ENCODE measurements at places on chromosomes 1 and 21. TPM values are rescaled to one million over a fixed set of nuclear protein-coding genes. Genes with fewer than 3 reads are reported as not detected.

- no peak for DNase-seq
Observed at GRCh38 chr1:9782897-9783296, 40.9 kb downstream of the CLSTN1 start.

DNA sequence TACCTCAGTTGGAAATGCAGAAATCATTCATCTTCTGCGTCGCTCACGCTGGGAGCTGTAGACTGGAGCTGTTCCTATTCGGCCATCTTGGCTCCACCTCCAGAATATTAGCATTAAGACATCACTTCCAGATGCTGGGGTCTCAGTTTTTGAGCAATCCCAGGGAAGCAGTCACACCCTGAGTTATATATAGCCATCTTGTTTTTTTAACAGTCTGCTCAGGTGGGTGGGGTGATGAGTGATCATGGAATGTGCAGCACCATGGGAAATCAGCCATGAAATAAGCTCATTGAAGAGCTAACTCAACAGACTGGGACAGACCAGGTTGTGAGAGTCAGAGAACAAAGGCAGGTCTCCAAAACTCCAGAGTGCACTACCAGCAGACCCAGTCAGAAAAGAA lies 27.0 kb upstream of the HMGB4 start:
- no peak for DNase-seq

GRCh38 chr21:27024301-27024700 lies 57.4 kb upstream of the ADAMTS5 start:
- DNase-seq = no peak

GRCh38 chr1:227914801-227915563 lies 32.8 kb downstream of the WNT9A start:
- DNase-seq = no peak

DNA sequence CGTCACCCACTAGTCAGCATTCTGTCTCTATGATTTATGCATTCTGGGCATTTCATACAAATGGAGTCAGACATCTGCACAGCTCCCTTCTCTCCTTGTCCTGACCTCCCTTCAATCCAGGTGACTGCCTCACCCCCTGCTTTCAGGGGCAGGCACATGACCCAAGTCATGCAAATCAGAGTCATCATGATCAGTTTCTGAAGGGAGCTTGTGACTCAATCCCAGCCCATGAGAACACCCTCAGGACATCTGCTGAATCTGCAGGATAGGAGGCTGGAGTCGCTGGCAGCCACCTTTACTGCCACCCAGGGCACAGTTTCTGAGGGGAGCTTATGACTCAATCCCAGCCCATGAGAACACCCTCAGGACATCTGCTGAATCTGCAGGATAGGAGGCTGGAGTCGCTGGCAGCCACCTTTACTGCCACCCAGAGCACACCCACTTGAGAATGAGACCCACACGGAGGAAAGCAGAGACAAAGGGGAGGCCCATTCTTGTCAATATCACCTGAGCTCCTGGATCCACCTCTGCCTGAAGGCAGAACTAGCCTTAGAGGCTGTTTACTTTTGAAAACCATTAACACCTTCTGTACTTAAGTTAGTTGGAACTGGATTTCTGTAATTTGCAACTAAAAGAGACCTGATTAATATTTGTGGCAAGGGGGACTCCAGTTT lies 62.3 kb upstream of the SLC25A33 start:
- DNase-seq = no peak

- DNase-seq = no peak
Observed at GRCh38 chr1:8239306-8240023, 78.4 kb upstream of the SLC45A1 start.

DNA sequence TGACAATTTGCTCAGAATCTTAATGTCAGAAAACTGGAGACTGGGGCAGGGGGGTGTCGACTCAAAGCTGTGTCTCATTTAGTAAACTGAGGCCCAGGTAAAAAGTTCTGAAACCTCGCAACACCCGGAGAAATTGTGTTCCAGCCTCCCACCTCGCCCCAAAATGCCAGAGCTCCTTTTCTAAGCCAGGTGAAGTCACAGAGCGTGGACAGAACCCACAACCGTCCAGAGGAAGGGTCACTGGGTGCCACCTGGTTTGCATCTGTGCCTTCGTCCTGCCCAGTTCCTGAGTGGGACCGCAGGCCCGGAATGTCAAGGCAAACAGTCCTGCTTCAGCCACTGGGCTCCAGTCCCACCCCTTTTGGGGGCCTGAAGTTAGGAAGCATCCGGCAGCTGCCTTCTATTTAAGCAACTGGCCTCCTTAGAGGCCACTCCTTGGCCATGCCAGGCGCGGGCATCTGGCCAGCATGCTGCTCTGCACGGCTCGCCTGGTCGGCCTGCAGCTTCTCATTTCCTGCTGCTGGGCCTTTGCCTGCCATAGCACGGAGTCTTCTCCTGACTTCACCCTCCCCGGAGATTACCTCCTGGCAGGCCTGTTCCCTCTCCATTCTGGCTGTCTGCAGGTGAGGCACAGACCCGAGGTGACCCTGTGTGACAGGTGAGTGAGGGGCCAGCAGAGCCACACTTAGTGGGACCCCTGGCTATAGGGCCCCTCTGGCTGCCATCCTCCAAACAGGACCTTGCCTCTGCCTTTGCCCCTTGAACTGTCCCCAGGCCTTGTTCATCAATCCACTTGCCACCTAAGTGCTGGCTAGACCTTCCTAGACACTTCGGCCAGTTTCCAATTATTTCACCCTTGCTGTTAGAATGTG lies at the start of gene TAS1R1:
TAS1R1 (plus strand) TSS at position 401 of the 872 bp plus-strand sequence; CDS start at position 468, 67 bp downstream.
- DNase-seq = no peak

GRCh38 chr1:8122477-8123407 lies 96.6 kb upstream of the ERRFI1 start:
- no peak for DNase-seq

DNA sequence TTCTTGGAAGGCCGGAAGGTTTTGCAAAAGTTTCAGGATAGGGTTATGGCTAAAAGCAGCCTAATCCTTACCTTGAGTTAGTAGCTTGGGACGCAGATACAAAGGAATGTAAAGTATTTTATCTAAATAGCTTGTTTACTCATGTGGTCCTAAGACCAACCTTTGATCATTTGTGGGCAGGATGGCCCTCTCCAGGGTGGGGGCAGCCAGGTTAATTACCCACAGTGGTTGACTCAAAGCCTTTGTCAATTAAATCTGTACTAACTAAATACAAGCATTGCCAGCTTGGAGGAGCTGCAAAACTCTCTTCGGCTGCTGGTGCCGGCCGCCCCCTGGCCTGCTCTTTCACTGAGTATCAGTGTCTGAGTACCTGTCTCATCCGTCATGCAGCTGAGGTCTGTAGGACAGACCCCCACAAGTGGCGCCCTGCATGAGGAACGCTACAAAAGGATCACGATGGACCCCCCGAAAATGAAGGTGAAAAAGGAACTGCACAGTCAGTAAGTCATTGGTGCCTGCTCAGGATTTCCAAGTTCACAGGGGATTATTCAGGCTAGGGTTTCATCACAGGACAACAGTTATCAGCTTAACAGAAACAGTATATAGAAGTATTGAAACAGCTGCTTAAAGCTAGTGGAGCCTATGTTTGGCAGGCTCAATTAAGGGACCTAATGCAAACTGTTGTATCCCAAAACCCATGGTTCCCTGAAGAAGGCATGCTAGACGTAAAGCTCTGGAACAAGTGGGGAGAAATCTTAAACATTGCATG lies 212.5 kb upstream of the MAP1LC3C start:
- no peak for DNase-seq

GRCh38 chr1:41560496-41560895 lies 76.0 kb upstream of the EDN2 start:
- no peak for DNase-seq

GRCh38 chr21:36708286-36709029 lies 9.5 kb downstream of the SIM2 start:
- DNase-seq = no peak

GRCh38 chr1:169809370-169810095 lies 14.8 kb upstream of the METTL18 start:
- DNase-seq = no peak

- no peak for DNase-seq
Observed at GRCh38 chr1:60893136-60893930, 189.0 kb upstream of the NFIA start.

DNA sequence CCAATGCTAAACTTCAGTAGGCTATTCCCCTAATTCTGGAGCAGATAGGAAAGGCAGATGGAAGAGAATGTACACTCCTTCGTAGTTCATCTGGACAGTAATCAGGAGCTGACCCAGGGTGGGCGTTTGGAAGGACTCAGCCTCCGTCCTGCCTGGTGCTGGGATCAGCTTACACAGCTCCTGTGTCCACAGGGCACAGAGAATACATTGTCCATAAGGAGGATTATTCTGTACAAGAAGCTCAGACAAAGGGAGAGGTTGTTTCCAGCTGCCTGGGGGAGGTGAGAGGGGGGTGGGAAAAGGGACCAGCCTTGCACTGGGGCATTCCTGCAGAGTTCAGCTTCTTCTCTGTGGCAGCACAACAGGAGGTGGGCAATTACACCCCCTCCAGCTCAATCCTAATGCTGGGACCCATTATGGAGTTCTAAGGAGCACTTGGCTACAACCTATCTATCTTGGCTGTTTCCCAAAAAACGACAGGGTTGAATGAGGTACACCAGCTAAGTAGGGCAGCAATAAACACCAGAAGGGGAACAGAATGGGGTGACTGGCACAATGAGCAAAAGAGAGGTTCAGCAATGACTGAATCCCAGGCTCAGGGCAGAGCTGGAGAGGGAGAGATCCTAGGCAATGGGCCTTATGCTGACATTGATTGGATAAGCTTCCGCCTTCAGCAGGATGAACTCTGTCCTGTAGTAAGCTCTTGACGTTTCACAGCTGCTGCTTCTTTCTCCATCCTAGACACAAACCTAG lies 7.4 kb downstream of the MED8 start:
- no peak for DNase-seq

DNA sequence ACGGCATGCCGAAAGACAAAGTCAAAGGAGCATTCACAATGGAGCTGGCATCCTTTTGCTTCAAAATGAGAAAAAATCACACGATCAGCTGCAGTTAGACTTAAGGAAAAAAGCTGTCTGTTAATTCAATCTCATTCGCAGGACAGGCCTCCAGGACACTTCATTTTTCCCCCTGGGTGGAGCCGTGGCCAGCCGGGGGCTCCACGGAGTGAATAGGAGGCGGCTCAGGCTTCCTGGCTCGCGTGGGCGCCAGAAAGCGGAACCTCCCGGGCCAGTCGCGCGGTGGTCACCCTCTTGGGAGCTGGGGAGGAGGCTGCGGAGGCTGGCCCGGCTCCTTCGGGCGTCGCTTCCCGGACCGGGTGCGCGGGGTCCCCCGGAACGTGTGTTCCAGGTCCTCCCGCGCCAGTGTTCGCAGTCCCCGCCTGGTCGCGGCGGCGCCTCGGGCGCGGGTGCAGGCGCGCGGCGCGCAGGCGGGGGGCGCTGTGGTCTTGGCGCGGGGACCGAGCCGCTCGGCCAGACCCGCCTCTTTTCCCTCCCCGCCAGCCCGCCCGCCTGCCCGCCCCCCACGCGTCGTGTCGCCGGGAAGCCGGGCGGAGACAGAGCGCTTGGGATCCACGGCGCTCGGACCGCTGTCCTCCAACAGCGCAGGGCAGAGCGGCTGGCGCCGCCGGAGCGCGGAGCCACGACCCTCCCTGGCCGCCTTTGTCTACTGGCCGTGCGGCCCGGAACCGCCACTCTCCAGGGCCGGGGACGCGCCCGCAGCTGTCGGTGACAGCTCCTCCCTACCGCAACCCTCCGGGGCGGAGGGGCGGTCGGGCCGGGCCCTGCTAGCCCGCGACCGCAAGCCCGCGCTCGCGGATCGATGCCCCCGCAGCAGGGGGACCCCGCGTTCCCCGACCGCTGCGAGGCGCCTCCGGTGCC lies at the start of gene RHOU:
RHOU (plus strand) TSS at position 599 of the 921 bp plus-strand sequence; CDS start at position 863, 264 bp downstream.
- peak; percentile 58 for DNase-seq

- DNase-seq = peak; percentile 16
Observed at GRCh38 chr1:182629499-182630096, 25.4 kb upstream of the RGS16 start.

The SELL gene
- 64.9 TPM for total RNA-seq

The PTPN7 gene
- 398 TPM for total RNA-seq

The TSPAN2 gene
- 0.76 TPM for total RNA-seq

The IL12RB2 gene
- 108 TPM for total RNA-seq

The RGS8 gene
- not detected for total RNA-seq

The PEX14 gene
- 23.1 TPM for total RNA-seq

The REN gene
- total RNA-seq = not detected
